Stimulated activated CD4-positive, alpha-beta T cell treated with anti-CD3 and anti-CD28 coated beads, Interleukin-12 subunit alpha, Interleukin-12 subunit beta, amount 100 ng/mL, for 24 hours (primary cell): ENCODE measurements at places on chromosomes 2 and 18.

- no peak for DNase-seq
Measured at GRCh38 chr2:69477627-69478026, 40.4 kb upstream of the NFU1 start.

DNA sequence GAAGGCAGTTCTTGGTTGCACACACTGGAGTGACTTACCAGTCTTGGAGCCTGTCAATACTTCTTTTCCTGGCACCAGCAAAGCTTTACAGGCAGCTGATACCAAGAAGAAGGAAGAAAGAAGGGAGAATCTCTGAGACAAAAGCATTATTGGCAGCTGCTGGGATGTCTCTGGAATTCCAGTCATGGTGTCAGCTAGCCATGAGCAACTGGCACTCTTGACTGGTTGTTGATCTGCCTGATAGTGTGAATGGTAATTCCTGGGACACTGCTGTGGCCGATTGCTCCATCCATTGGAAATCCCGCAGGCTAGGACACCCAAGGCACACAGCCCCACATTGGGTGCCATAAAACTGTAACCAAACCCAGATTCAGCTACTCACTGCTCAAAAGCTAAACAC is 17.8 kb upstream of the SPAG16 start:
- no peak for DNase-seq

DNA sequence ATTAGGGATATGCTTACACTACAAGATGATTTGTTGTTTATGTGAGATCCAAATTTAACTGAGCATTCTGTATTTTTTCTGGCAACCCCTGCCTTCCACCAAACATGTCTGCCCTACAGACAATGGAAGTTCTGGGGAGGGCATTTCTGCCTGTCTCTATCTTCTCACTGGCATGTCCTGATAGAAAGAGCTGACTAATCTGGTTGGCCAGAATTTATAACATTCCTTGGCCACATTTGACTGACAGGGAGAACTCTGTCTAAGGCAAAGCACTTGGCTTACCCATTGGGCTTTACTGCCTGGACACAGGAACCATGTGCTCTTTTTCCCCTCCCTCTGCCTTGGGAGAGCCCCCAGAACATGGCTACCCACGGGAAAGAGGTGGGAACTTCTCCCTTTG is 70.6 kb upstream of the TMEM178A start:
- no peak for DNase-seq

DNA sequence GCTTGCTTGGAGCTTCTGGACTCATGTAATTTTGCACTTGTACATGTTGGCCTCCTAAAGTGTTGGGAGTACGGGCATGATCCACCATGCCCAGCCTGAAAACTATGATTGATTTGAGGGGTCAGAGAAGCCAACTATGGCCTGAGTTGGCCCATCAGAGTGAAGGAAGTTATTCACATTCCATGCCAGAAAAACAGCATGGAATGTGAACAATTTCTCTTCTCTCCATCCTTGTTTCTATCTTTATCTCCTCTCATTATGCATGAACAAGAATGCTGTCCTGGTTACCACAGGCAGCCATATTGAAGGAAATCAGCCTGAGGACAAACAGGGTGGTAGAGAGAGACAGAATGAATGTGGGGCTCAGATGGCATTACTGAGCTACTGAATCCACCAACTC is 3.5 kb upstream of the CD226 start:
- no peak for DNase-seq

- no peak for DNase-seq
Measured at GRCh38 chr2:216499641-216500218, 1.1 kb downstream of the RPL37A start.

GRCh38 chr2:165594231-165594934 is 124.9 kb downstream of the CSRNP3 start:
- no peak for DNase-seq

- no peak for DNase-seq
Measured at GRCh38 chr2:241884951-241885290, 15.4 kb downstream of the RTP5 start.

DNA sequence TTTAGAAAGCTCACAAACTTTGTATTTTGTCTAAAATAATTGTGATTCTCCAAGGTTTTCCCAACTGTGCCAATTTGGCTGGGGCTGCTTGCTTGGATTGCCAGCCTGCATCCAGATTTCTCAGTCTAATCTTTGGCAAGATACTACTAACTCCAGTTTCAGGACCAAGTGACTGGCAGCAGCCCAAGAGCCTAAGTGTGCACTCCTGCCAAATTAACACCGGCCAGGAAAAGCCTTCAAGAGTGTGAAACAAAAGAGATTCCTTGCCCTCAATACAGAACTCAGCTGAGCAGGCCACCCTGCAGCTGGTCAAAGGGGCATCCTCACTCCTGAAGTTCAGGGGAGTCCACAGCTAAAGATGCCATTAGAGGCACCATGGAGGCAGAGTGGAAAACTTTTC is 589.0 kb upstream of the ACVR2A start:
- DNase-seq, result no peak

DNA sequence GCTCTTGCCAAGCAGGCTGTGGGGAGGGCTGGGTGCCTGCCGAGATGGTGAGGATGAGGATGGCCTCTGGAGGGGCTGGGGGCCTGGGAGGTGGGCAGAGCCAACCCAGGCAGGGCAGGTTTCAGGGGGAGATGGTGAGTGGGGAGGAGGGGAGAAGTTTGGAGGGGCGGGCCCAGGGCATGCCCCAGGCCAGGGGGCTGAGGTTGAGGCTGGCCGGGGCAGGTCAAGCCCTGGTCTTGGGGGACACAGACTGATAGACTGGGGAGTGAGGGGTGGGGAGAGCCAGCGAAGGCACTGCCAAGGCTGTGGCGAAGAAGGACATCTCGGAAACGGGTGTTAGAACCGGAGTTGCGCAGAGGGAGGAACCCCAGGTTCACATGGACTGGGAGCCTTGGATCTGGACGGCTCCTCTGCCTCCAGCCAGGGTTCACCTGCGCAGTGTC is 12.6 kb downstream of the CAPN10 start:
- no peak for DNase-seq

DNA sequence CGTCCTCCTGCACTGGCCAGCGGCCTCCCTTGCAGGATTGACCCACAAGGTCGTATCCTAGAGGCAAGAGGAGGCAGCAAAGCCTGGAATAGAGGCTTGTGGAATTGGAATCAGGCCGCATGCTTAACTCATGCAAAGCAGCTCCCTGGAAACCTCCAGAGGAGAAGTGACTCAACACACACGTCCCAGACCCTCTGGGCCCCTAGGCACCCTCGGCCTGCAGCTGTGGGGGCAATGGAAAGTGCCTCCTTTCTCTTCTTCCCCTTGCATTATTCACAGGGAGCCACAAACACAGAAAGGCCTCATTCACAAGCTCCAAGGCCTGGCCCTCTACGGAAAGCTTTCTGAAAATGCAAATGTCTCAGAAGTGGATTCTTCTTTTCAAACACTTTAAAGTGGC is 19.6 kb downstream of the SPATA3 start:
- DNase-seq, result no peak

- DNase-seq, result no peak
Measured at GRCh38 chr2:119250718-119251290, 27.2 kb downstream of the STEAP3 start.

GRCh38 chr2:190094316-190094871 is 31.9 kb upstream of the MSTN start:
- DNase-seq, result no peak

- DNase-seq, result no peak
Measured at GRCh38 chr2:200834701-200835100, 23.0 kb downstream of the BZW1 start.

- no peak for DNase-seq
Measured at GRCh38 chr2:239732666-239733010, 292.5 kb downstream of the NDUFA10 start.

DNA sequence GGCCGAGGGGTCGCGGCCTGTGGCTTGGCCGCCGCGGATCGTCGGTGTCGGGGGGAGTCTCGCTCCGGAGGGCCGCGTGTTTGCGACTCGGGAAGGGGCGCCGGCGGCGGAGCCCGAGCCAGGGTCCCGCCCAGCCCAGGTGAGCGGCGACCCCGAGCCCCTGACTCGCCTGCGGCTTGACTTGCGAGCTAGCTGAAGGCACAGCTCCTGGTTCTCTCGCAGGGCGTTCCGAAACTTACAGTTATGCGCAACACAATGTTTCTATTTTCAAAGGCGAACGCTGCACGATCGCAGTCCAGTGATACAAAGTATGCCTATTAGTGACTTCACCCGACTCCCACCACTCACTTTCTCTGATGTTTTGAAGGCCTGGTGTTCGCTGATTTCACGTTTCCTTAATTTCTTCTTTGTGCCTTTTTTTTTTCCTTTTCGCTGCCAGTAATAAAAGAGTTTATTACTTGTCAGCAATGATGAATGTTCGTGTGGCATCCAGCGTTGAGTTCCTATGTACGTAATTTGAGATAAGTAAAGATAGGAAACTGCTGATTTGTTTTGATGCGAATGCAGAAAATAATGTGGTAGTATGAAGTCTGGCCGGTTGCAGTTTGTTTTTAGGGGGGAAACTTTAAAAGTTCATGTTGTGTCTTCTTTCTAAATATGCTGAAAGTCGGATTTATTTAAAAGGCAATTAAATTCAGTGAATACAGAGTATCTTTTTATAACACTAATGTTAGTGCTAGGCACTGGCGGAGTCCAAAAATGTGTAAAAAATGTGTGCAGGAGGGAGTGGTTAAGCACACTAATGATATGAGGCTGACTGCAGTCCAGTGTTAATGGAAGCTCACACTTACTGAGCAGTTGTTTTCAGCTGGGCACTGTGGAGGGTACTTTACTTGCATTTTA is 706 bp downstream of the UBXN2A start:
- peak; percentile 36 for DNase-seq

GRCh38 chr2:75290600-75291150 is 91.4 kb upstream of the TACR1 start:
- DNase-seq, result no peak

- DNase-seq, result no peak
Measured at GRCh38 chr2:7437141-7437540, 519.9 kb downstream of the RNF144A start.

- peak; percentile 63 for DNase-seq
Measured at GRCh38 chr2:225041207-225041850, 939 bp downstream of the DOCK10 start.

GRCh38 chr2:226647621-226648518 is 151.8 kb downstream of the IRS1 start:
- no peak for DNase-seq

- no peak for DNase-seq
Measured at GRCh38 chr2:145220496-145220895, 700.6 kb upstream of the ZEB2 start.

DNA sequence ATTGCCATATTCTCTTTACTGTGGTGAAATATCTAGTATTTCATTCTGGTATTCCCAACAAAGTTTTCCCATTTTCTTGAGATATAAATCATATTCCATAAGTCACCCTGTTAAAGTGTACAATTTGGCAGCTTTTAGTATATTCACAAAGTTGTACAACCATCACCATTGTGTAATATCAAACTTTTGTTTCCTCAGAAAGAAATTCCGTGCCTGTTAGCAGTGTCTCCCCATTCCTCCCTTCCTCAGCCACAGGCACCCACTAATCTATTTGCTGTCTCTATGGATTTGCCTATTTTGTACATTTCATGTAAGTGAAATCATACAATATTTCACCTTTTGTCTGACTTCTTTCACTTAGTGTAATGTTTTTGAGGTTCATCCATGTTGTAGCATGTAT is 19.7 kb downstream of the NCOA1 start:
- DNase-seq, result no peak

GRCh38 chr2:216257089-216257488 is 115.2 kb downstream of the MARCHF4 start:
- DNase-seq, result no peak

DNA sequence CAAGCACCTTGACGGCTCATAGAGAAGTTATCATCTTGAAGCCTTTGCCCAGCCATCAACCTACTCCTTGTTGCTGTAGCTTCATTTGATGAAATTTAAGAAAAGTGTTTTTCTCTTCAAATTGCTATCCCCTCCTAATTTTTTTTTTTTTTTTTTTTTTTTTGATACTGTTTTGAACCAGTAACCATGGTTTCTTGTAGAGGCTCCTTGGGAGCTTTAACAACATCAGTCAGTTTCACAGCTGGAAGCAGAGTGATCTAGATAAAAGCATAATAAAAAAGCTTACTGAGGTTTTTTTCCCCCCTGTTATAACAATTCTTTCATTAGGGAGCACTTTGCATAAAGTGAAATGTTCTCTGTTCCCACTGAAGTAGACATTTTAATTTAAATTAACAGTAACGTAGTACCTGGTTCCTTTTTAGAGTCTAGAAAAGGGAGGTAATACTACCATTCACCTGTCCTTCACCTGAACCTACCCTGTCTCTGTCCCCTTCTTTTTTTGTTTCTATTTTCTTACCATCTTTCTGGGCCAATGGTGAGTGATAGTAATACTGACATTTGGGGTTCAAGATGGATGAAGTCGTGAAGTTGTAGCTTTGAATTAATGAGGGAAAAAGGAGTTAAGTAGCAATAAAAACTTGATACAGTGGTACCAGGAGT is 101.5 kb downstream of the NCOA1 start:
- no peak for DNase-seq

GRCh38 chr2:42924418-42924886 is 132.1 kb upstream of the HAAO start:
- no peak for DNase-seq

DNA sequence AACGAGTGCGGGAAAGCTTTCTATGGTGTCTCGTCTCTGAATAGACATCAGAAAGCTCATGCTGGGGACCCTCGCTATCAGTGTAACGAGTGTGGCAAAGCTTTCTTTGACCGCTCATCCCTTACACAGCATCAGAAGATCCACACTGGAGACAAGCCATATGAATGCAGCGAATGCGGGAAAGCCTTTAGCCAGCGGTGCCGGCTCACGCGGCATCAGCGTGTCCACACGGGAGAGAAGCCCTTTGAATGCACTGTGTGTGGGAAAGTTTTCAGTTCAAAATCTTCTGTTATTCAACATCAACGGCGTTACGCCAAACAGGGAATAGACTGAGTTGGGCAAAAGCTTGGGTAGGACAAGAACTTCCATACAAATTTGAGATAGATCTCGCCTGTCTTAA is 16.2 kb downstream of the ZNF2 start:
- DNase-seq, result no peak

DNA sequence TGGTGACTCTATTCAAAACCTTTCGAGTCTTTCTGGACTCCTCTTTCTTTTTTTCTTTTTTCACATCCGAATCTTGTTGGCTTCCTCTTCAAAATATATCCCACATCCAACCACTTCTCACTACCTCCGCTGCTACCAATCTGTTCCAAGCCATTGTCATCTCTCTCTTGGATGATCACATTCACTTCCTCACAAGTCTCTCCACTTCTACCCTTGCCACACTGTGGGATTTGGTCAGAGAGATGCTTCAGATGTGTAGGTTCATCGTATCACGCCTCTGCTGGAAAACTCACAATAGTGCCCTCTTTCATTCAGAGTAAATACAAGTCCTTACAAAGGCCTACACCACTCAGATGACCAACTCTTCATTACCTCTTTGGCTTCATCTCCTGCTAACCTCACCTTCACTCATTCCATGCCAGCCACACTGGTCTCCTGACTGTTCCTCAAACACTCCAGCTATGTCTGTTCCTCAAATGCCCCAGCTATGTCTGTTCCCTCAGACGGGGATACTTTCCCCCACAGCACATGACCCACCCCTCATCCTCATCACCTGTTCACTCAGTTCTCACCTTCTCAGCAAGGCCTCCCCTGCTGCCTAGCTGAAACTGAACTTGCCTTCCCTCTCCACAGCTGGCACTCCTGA is 67.2 kb upstream of the PELI1 start:
- DNase-seq, result no peak

- no peak for DNase-seq
Measured at GRCh38 chr2:85415980-85416650, 2.4 kb upstream of the SH2D6 start.

GRCh38 chr2:25697559-25698341 is 24.4 kb upstream of the DTNB start:
- no peak for DNase-seq

- no peak for DNase-seq
Measured at GRCh38 chr2:121520641-121520994, 10.1 kb upstream of the RNU4ATAC start.
